ENCODE measurements at places on chromosomes 12 and 14.

- DNase-seq, result no peak
These were observed 34.9 kb upstream of the EML1 start for GRCh38 chr14:99758121-99758821.

DNA sequence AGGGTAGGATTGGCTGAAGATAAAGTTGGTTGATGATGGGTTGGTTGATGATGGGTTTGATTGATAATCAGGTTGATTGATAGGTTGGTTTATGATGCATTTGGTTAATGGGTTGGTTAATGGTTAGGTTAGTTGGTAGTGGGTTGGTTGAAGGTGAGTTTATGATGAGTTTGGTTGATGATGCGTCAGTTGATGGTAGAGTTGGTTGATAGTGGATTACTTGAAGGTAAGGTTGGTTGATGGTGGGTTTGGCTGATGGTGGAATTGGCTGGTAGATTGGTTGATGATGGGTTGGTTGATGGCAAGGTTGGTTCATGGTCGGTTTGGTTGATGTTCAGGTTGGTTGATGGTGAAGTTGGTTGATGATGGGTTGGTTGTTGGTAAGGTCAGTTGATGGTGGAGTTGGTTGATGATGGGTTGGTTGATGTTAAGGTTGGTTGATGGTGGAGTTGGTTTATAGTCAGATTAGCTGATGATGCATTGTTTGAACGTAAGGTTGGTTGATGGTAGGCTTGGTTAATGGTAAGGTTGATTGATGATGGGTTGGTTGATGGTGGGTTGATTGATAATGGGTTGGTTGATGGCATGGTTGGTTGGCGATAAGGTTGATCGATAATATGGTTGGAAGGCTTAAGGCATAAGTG is 146.4 kb downstream of the ADGRD1 start:
- DNase-seq, result no peak

- DNase-seq, result no peak
These were observed 189.6 kb upstream of the RPL10L start for GRCh38 chr14:46840944-46841720.

DNA sequence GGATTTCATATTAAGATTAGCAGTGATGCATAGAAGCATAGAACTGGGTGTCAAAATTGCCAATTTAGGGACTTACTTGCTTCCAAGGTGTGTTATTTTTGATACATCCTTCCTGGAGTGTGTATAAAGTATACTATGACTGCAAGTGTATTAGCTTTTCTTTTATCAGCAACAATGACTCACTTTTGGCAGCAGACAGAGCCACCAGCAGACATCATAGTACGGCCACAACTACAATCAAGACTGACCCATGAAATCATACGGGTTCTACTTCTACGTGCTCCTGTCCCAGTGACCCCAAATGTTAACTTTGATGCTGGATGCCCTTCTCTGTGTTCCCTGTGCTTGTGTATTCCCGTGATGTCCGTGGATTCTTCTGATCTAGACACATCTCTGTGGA is 443.9 kb downstream of the TMEM132D start:
- no peak for DNase-seq

- no peak for DNase-seq
These were observed 62.7 kb downstream of the RCOR1 start for GRCh38 chr14:102655137-102655536.

- DNase-seq, result peak; percentile 9
These were observed 25.9 kb downstream of the NOC4L start for GRCh38 chr12:132170094-132170636.

GRCh38 chr12:113088037-113088436 is 31.5 kb downstream of the DTX1 start:
- no peak for DNase-seq

DNA sequence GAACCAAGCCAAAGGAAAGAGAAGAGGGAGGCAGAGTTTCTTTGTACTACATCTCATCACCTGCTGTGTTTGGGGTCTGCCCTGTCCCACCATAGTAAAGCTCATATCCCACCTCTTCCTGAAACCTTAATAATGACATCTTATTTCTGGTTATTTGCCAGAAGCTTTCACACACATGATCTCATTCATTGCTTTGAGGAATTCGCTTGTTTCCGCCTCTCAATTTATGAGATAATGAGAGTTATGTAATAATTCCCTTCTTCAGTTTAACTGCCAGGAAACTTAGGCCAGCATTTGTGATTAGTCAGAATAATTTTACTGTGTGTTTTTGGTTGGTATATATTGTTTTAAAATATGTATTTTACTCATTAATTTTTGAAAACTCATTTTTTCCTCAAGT is 205.2 kb downstream of the CACNA1C start:
- no peak for DNase-seq

DNA sequence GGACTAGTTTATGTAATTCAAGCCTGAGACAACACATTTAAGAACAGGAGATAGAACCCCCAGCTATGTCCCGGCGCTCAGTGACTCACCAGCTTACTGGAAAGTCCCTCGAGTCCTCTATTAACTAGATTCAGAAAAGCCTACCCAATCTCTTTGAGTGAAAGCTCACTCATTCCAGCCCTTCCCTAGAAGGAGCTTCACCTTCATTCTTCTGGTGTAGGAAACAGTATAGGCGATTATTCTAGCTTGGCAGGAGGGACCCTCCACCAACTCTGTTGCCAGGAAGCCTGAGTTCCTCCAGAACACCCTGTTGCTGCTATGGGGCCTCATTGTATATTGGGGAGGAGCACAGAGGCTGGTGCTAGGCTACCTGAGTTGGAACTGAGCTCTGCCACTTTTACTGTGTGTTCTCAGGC is 57.2 kb upstream of the AEBP2 start:
- no peak for DNase-seq

GRCh38 chr14:101912841-101913240 is 51.5 kb upstream of the DYNC1H1 start:
- DNase-seq, result no peak

DNA sequence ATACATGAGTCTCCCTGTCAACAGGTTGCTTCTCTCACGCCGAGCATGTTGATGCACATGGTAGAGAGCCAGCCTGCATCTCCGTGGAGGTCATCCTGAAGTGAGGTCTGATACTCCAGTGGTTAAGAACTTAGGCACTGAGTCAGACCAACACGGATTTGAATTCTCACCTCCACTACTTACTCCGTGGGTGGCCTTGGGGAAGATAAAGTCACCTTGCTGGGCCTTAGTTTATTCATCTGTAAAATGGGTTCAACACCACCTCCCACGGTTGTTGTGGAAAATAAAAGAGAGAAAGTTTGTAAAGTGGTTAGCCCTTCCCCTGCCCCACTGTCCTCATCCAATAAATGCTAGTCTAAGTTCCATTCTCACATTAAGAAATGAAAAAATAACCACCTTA is 408.9 kb downstream of the MED13L start:
- no peak for DNase-seq

- DNase-seq, result no peak
These were observed 92.2 kb downstream of the GALNT9 start for GRCh38 chr12:132236930-132237771.

- no peak for DNase-seq
These were observed 191.3 kb downstream of the TMTC2 start for GRCh38 chr12:82877963-82878362.

DNA sequence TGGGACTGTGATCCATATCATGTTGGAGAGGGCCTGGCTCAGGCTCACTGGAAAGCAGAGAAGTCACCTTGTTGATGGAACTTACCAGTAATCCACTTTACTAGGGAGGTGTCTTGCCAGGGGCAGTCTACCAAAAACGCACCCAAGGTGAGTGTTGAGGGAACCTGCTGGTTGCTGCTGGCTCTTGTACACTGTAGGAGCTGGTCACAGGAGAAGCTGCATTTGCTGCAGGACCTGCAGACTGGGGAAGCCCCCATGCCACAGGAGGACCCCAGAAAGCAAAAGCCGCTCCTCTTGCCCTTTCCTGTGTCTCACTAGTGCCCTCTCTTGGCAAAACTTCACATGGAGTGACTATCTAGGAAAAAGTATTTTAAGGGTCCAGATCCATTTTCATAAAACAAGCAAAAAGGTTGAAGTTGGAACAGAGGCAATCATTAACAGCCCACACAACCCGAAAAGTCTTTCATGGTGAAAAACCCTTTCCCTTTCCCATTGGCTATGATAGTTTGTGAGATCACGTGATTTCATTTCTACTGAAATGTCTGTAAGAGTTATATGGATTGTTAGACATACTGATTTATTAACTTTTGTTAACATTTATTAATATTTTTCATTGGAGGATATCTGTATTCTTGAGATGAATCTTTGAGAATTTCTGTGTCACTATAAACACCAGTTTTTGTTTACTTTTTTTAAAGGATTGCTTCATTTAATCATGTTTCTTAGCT is 59.2 kb downstream of the RASSF8 start:
- DNase-seq, result peak; percentile 28

- DNase-seq, result no peak
These were observed 307.3 kb downstream of the TMEM117 start for GRCh38 chr12:44143175-44143574.

All from left ventricle myocardium superior (tissue), 1 donor.